ENCODE measurements at places on chromosomes 16 and 17.
A peak's percentile ranks its signal among the peaks of the same experiment; 100 is the strongest.

GRCh38 chr16:28019218-28019617, 44.3 kb downstream of the GSG1L start:
- no peak overlapping the region for H3K4me3 ChIP-seq
- H3K27ac ChIP-seq, result no peak overlapping the region
- DNase-seq, result no peak
- H3K4me1 ChIP-seq, result no peaks in the 10 kb centered on the region

DNA sequence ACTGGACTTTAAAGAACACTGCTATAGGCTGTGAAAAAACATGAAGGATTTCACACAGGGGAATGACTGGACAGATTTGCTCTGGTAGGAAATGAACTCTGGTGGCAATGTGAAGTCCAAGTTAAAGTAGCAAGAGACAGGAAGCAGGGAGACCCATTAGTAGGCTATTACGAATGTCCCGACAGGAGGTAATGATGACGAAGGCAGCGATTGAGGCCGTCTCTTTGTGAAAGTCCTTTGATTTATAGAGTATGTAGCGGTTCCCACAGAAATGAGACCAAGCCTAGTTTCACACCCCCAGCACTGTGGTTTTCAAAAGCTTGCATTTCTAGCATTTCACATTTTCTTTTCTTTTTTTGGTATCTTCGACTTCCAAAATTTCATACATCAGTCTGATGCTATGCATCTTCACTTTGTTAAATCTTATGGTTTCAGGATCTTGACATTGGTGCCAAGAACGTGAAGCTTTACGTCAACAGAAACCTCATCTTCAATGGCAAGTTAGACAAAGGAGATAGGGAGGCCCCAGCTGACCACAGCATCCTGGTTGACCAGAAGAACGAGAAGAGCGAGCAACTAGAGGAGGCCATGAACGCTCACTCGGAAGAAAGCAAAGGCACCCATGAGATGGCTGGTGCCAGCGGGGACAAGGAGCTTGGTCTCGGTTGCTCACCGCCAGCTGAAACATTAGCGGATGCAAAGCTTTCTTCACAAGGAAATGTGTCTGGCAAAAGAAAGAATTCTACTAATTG, 189.8 kb downstream of the KATNIP start:
- no peak overlapping the region for H3K4me3 ChIP-seq
- H3K27ac ChIP-seq, result no peak overlapping the region
- no peaks in the 10 kb centered on the region for H3K27me3 ChIP-seq
- H3K4me1 ChIP-seq, result no peaks in the 10 kb centered on the region
- peaks cover 12% of the 10 kb centered on the region for H3K36me3 ChIP-seq

DNA sequence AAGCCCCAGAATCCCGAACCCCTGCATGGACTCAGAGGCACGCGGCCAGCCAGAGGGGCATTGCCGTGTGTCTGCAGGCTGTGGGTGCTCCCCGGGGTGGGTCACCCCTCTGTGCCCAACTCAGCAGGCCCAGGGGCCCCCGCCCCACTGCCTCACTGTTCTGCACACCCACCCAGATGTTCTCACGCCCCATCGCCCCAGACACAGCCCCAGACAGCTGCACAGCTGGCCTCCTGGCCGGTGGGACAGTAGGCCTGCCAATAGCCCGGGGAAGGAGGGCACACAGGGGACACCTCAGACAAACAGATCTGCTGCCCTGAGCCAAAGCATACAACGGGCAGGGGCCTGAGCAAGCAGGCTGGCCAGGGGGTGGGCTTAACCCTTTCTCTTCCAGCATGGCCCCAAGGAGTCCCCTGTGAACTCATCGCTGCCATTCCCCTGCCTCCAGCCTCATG, 27.6 kb upstream of the NXPH3 start:
- no peak overlapping the region for H3K4me3 ChIP-seq
- no peaks in the 10 kb centered on the region for H3K4me1 ChIP-seq
- no peaks in the 10 kb centered on the region for H3K36me3 ChIP-seq
- no peak overlapping the region for H3K27ac ChIP-seq

GRCh38 chr17:82086941-82087906, 10.8 kb downstream of the FASN start:
- no peaks in the 10 kb centered on the region for H3K4me1 ChIP-seq
- H3K4me3 ChIP-seq, result no peak overlapping the region
- no peaks in the 10 kb centered on the region for H3K27me3 ChIP-seq
- no peak for DNase-seq

- no peak overlapping the region for H3K27ac ChIP-seq
- DNase-seq, result no peak
- H3K36me3 ChIP-seq, result no peaks in the 10 kb centered on the region
- no peaks in the 10 kb centered on the region for H3K4me1 ChIP-seq
- H3K27me3 ChIP-seq, result no peaks in the 10 kb centered on the region
- H3K4me3 ChIP-seq, result no peak overlapping the region
Observed at GRCh38 chr17:36816214-36816906, 120.9 kb upstream of the LHX1 start.

- no peak overlapping the region for H3K27ac ChIP-seq
- no peak for DNase-seq
- no peaks in the 10 kb centered on the region for H3K4me1 ChIP-seq
- H3K27me3 ChIP-seq, result no peaks in the 10 kb centered on the region
- no peak overlapping the region for H3K4me3 ChIP-seq
Observed at GRCh38 chr17:9907883-9908648, 3.0 kb upstream of the RCVRN start.

DNA sequence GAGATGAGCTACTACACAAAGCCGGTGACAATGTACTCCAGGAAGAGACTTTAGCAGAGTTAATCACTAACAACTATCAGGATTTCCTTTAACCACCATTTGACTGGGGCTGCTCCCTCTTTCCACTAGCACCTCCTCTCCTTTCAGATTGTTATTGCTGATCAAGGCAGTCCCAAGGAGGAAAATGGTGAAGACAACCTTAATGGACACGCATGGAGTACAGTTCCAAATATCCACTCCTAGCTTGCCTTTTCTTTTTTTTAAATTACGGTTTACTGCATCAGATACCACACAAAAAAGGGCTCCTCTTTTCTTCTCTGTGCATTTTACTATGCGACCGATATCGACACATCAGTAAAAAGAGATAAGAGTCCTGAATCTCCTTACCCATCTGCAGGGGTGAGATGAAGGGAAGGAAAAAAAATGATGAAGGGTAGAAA, 30.9 kb downstream of the FAM222B start:
- H3K4me1 ChIP-seq, result no peaks in the 10 kb centered on the region
- DNase-seq, result no peak
- H3K36me3 ChIP-seq, result no peaks in the 10 kb centered on the region
- H3K27ac ChIP-seq, result peak overlapping the region; percentile 90

DNA sequence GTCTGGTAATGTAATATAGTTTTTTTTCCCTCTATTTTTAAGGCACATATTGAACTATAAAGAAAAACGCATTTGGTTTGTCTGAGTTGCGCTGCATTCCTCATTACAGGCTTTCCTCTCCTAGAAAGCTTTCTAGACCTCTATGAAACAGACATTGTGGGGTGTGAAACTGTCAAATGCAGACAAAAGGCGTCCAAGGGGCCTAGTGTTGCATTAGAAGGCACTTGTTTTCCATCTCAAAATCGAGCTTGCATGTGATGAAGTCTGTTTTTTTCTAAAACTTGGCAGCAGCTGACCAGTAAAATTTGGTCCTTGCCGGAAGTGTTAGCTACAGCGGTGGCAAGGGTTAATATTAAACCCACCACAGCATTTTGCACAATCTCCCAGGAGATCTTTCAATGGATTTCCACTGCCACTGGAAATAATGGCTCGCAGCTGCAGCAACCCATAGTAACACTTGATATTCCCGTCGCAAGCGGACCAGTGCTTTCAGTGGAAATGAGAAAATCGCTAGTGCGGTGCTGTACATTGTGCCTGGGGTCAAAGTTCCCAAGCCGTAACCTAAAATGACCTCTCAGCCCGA, 602.6 kb downstream of the KCNJ2 start:
- H3K27ac ChIP-seq, result no peak overlapping the region
- no peak for DNase-seq
- H3K36me3 ChIP-seq, result no peaks in the 10 kb centered on the region
- no peaks in the 10 kb centered on the region for H3K4me1 ChIP-seq
- no peaks in the 10 kb centered on the region for H3K27me3 ChIP-seq
- no peak overlapping the region for H3K4me3 ChIP-seq

GRCh38 chr17:37060094-37060493, 111.3 kb downstream of the AATF start:
- no peaks in the 10 kb centered on the region for H3K27me3 ChIP-seq
- no peaks in the 10 kb centered on the region for H3K4me1 ChIP-seq
- DNase-seq, result no peak
- H3K36me3 ChIP-seq, result peaks cover 14% of the 10 kb centered on the region

DNA sequence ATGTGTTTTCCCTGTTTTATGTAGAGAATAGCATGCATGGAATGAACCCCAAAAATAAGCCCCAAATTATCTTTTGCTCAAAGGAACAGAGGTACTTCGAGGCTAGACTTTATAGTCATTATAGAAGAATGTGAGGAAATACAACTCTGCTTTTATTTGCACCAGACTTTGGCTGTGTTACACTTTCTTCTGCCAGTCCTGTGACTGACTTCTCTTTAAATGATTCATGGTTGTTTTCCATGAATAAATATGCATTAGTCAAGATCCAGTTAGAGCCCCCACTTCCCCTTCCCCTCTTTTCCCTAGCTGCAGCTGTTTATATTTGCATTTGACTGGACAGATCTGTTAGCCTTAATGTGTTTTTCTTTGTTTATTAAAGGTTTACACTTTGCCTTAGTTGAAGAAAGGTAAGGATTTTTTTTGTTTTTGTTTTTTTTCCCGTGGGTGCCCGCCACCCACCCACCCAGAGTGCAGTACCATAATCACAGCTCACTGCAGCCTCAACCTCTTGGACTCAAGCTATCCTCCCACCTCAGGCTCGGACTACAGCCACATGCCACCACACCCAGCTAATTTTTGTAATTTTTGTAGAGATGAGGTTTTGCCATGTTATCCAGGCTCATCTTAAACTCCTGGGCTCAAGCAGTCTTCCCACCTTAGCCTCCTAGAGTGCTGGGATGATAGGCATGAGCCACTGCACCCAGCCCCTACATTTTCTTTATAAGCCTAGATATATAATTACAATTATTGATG, 152.6 kb downstream of the CYB561 start:
- peak overlapping the region; percentile 79 for H3K27ac ChIP-seq
- no peaks in the 10 kb centered on the region for H3K36me3 ChIP-seq
- no peaks in the 10 kb centered on the region for H3K27me3 ChIP-seq
- no peak overlapping the region for H3K4me3 ChIP-seq
- no peak for DNase-seq
- peaks cover 11% of the 10 kb centered on the region for H3K4me1 ChIP-seq

DNA sequence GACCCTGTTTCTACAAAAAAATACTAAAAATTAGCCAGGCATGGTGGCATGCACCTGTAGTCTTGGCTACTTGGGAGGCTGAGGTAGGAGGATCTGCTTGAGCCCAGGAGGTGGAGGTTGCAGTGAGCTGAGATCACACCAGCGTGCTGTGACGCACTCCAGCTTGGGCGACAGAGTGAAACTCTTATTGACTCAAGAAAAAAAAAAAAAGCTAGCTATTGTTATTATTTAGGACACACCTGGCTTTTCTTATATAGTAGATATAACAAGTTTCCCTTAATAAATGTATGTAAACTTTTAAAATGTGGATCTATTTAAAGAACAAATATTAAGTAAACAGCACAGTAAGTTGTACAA, 1.8 kb downstream of the RABEP2 start:
- no peak overlapping the region for H3K27ac ChIP-seq
- no peak overlapping the region for H3K4me3 ChIP-seq
- no peak for DNase-seq
- H3K36me3 ChIP-seq, result peaks cover 11% of the 10 kb centered on the region
- peaks cover 9% of the 10 kb centered on the region for H3K4me1 ChIP-seq

DNA sequence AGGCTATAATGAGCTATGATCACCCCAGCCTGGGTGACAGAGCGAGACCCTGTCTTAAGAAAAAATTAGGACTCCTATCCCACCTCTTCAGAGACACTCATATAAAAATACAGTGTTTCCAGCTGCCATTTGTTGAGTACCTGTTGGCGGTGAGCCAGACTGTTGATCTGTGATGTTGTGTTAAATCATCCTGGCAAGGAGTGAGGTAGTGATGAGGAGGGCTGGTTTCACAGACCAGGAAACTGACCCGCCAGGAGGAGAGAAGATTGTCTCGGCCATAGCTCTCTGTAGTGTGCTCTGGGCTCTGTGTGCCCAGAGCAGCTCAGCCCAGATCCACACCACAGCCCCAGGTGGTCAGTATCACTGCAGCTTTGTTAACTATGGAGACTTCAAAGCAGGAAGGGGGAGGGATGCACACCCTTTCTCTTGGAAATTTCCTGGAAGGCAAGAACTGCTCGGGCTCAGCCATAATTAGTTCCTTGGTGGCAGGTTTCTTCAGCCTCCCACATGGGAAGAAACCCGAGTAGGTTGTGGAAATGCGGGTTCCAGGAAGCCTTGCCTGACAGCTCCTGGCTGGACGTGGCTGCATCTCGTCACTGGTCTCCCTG, 343.0 kb downstream of the SNX29 start:
- H3K27ac ChIP-seq, result no peak overlapping the region
- no peak for DNase-seq
- no peak overlapping the region for H3K4me3 ChIP-seq

Measured in ascending aorta (tissue), 2 donors.